Psoas muscle (tissue), 8 donors: ENCODE measurements at places on chromosomes 4 and X. TPM values are rescaled to one million over a fixed set of nuclear protein-coding genes. Genes with fewer than 3 reads are reported as not detected.
A peak's percentile ranks its signal among the peaks of the same experiment; 100 is the strongest.

DNA sequence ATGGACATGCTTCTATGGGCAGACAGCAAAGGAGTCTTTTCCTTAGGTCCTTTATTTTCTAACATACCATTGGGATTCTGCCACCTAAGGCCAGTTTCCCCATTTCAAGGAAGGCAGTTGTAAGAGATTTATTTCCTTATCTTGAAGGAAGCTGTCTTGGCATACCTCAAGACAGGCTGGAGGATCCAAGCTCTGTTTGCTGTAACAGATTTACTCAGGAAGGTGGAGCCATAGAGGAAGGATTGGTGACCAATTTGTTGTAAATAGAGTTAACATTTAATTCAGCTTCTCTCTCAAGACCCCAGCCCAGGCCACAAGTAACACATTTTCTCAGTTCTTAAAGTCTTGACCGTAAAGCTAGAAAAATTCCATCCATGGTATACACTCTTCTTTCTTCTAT is 131.6 kb upstream of the TENM3 start:
- H3K4me3 ChIP-seq, result no peak overlapping the region
- H3K27me3 ChIP-seq, result no peaks in the 10 kb centered on the region
- no peaks in the 10 kb centered on the region for H3K36me3 ChIP-seq
- H3K27ac ChIP-seq, result no peak overlapping the region
- no peaks in the 10 kb centered on the region for H3K4me1 ChIP-seq
- no peak for DNase-seq

GRCh38 chr4:3661989-3662388 is 104.2 kb upstream of the ADRA2C start:
- H3K27me3 ChIP-seq, result peaks cover 14% of the 10 kb centered on the region
- H3K36me3 ChIP-seq, result no peaks in the 10 kb centered on the region
- H3K4me1 ChIP-seq, result no peaks in the 10 kb centered on the region
- no peak overlapping the region for H3K4me3 ChIP-seq

Gene CENPI
- total RNA-seq, result 0.28 TPM

GRCh38 chr4:138952411-138952810 is 63.2 kb upstream of the NOCT start:
- no peak for DNase-seq
- no peaks in the 10 kb centered on the region for H3K27me3 ChIP-seq
- H3K36me3 ChIP-seq, result no peaks in the 10 kb centered on the region
- H3K4me3 ChIP-seq, result no peak overlapping the region

Gene TRPC5OS
- not detected for total RNA-seq

DNA sequence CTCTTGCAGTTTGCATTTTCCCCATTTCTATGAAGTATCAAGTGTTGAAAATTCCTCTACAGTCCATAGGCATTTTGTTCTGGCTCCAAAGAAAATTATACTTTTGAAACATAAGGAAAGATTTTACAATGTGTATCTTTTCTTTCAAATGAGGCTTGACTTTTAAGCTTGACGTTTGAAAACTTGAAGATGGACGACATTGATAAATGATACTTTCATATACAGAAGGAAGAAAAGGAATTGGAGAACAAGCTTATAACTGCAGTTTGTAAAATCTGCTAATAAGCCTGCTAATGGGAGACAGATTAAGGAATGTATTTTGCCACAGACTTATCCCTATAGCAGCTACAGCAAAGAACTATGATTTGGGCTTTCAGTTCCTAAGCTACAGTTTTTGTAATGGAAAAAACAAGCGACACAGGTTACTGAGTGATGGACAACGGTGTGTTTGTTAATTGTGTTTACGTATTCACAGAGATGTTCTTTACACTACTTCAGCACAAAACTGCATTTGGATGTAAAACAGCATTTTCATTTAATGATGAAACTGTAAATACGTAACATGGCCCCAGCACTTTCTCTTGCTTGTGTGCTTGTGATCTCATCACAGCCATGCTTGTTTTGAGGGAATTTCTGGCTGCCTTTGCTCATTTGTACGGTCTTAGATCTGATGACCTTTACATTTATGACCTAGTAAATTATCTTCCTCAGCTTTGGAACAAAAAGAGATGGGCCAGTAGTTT is 83.2 kb upstream of the FAT1 start:
- no peaks in the 10 kb centered on the region for H3K27me3 ChIP-seq
- no peak overlapping the region for H3K4me3 ChIP-seq
- H3K36me3 ChIP-seq, result no peaks in the 10 kb centered on the region
- no peak overlapping the region for H3K27ac ChIP-seq

Gene PABPC1L2B
- not detected for total RNA-seq

DNA sequence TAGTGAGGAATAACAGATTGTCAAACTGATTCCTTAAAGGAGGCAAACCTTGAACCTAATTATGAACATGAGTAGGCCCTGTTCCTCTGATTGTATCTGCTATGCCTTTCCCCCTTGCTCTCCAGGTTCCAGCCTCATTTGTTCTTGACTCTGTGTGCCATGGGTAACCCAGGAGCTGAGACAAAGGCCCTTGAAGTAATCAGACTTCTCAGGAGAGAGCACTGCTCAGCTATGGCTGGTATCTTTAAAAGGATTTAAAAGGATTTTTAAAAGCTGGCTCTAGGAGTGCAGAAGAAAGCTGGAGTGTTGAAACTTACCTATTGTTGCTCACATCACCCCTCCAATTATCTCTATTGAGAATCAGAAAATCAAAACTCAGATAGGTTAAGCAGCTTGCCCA is 1565.5 kb upstream of the AGA start:
- H3K36me3 ChIP-seq, result no peaks in the 10 kb centered on the region
- no peak for DNase-seq
- H3K4me3 ChIP-seq, result no peak overlapping the region
- H3K4me1 ChIP-seq, result no peaks in the 10 kb centered on the region
- H3K27ac ChIP-seq, result no peak overlapping the region

DNA sequence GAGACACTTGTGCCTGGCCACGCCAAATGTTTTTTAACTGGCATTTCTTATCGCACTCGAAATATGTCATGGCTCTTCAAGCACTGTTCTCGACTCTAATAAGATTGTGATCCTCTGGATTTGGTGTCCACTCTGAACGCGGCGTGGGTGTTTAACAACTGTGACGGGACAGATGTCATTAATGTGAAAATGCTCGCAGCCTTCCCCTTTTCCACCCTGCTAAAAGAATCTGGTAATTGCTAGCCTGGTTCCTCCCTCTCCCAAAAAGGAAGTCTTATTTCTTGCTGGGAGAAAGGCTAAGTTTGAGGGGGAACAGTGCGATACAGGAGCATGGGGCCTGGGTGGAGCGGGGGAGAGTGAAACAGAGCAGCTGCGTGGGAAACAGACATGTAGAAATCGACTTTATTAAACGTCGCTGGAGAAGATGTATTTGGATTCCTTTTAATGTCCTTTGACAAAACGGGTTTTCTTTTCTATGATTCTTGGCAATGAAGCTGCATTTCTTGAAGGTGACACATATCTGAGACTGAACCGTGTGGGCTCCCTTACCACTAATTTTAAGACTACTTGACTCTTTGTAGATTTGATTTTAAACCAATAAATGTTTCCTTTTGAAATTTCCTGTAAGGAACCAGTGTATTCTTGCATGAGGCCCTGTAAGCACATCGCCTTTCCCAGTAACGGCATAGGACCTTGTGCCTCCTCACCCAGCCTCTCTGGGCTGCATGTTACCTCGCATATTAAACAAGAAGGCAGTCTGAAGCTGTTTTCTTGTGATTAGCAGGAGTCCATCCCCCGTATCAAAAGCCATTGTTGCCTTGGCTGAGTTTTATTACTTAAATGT is 17.8 kb downstream of the TBC1D1 start:
- no peaks in the 10 kb centered on the region for H3K27me3 ChIP-seq
- H3K36me3 ChIP-seq, result no peaks in the 10 kb centered on the region
- peaks cover 29% of the 10 kb centered on the region for H3K4me1 ChIP-seq
- H3K4me3 ChIP-seq, result peak overlapping the region; percentile 19
- DNase-seq, result no peak
- H3K27ac ChIP-seq, result peak overlapping the region; percentile 60

Gene HEPH
- 0.19 TPM for total RNA-seq

DNA sequence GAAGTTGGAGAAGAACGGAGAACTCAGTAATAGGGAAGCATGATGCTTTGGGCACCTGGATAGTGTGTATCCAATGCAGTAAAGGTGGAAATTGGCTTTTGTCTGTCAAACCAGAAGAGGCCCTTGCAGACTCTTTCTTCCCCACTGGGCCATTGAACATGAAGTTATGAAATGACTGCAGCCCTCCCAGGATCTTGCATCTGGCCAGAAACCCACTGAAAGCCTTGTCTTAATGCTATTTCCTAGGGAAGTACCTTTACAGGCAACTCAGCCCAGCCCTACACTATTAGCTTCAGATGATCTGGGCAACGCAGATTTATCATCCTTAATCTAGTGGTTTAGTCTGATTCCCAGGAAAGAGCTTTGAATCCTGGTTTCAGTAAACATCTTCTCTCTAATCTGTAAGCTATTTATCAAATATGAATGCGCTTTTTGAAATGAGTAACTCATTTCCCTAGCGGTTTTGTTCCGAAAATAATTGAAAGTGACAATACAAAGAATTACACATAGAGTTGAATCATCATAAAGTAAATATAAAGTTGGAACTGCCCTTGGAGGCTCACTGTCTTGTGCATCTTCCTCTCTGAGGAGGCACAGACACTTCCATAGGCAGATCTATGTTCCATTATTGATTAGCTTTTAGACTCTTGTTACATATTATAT is 464.1 kb downstream of the IDS start:
- H3K27me3 ChIP-seq, result no peaks in the 10 kb centered on the region
- H3K27ac ChIP-seq, result no peak overlapping the region
- no peaks in the 10 kb centered on the region for H3K4me1 ChIP-seq
- H3K36me3 ChIP-seq, result no peaks in the 10 kb centered on the region

DNA sequence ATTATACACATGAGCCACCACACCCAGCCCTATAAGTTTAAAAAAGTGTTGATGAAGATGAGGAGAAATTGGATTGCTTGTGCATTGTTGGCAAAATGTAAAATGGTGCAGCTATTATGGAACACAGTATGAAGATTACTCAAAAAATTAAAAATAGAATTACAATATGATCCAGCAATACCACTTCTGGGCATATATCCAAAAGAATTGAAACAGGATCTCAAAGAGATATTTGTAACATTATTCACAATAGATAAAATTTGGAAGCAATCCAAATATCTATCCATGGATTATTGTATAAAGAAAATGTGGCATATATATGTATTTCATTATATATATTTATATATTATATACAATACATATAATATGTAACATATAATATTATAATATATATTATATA is 515.6 kb upstream of the GNPDA2 start:
- no peaks in the 10 kb centered on the region for H3K27me3 ChIP-seq
- no peaks in the 10 kb centered on the region for H3K36me3 ChIP-seq
- H3K4me3 ChIP-seq, result no peak overlapping the region

DNA sequence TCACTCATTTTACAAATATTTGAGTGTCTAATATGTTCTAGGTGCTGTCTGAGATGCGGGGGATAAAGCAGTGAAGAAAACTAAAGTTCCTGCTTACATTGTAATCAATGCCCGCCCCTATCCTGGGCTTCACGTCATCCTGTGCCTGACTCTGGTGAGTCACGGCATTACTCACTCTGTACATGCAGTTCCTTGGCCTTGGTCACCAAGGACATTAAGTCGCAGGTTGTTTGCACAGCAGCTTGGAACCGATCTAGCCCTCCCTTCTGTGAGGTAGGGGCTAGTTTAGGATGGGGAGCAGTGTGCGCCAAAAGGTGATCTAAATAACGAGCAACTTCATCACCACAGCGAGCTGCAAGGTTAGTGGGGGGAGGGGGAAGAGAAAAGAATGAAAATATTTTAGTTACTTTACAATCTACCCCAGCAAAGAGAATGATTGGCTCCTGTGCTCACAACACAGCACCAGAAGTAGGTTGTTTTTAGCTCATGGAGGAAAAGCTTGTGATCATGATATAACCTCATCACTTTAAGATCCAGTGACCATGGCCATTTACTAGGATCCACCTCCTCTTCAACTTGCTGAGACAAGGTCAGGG is 48.0 kb upstream of the HDAC8 start:
- H3K27me3 ChIP-seq, result peaks cover 2% of the 10 kb centered on the region
- no peak overlapping the region for H3K4me3 ChIP-seq
- no peaks in the 10 kb centered on the region for H3K36me3 ChIP-seq
- H3K27ac ChIP-seq, result peak overlapping the region; percentile 72

DNA sequence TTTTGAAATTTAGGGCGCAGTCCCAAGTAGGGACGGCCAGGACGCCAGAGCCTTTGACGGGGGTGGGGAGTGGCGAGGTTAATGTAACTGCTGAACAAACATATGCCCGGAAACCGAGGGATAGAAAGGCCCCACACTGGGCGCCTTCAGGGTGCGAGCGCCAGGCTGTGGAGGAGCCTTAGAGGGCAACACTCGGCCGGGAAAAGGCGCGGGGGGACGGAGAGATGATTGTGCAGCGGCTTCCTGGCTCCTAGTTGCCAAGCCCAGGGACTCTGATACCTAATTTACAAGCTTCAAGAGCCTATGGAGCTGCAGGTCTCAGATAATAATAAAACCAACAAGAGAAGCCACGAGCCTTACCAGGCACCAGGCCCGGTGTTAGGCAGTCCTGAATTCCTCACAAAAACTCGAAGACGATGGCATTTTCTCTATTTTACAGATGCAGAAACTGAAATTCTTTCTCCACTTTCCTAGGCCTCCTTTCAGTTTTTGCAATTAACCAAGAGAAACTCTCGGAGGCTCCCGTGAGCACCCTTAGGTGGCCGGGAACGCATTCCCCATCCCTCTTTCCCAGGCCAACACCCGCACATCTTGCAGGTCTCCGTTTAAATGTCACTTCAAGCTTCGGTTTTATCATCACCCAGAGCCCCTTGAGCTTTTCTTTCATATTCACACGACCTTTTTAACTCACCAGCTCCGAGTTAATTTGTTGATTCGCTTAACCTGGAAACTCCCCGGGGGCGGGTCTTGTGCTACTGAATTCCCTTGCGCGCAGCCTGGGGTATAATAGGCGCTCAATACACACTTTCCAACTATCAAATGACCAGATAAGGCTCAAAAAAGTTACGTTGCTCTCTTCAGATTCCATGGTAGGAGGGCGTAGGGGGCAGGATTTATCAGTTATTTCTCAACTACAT is 6.4 kb upstream of the GSX2 start:
- no peak overlapping the region for H3K27ac ChIP-seq
- peaks cover 13% of the 10 kb centered on the region for H3K27me3 ChIP-seq
- peaks cover 5% of the 10 kb centered on the region for H3K4me1 ChIP-seq
- no peak for DNase-seq
- no peak overlapping the region for H3K4me3 ChIP-seq

Gene FDCSP
- total RNA-seq, result not detected

- H3K27ac ChIP-seq, result no peak overlapping the region
- peaks cover 3% of the 10 kb centered on the region for H3K4me1 ChIP-seq
- H3K36me3 ChIP-seq, result no peaks in the 10 kb centered on the region
- no peaks in the 10 kb centered on the region for H3K27me3 ChIP-seq
These were observed 121.6 kb downstream of the SLC4A4 start for GRCh38 chr4:71460371-71460770.

DNA sequence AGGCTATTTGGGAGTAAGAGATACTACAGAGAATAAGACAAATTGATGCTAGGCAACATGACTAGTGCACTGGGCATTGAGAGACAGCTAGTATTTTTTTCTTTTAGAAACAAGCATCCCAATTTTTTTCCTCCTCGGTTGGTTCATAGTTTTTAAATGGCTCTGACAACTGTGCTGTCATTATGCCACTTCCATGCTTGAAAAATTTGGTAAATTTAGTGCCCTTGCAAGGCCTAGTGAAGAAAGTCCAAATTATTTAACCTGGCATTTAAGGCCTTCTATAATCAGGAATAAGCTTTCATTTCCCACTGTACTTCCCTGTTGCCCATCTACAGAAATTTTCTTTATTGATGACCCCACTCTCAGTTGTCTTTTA is 15.8 kb downstream of the VSIG4 start:
- H3K4me1 ChIP-seq, result no peaks in the 10 kb centered on the region
- DNase-seq, result no peak
- no peak overlapping the region for H3K27ac ChIP-seq
- H3K4me3 ChIP-seq, result no peak overlapping the region
